ENCODE measurements at places on chromosomes 5 and 9.

DNA sequence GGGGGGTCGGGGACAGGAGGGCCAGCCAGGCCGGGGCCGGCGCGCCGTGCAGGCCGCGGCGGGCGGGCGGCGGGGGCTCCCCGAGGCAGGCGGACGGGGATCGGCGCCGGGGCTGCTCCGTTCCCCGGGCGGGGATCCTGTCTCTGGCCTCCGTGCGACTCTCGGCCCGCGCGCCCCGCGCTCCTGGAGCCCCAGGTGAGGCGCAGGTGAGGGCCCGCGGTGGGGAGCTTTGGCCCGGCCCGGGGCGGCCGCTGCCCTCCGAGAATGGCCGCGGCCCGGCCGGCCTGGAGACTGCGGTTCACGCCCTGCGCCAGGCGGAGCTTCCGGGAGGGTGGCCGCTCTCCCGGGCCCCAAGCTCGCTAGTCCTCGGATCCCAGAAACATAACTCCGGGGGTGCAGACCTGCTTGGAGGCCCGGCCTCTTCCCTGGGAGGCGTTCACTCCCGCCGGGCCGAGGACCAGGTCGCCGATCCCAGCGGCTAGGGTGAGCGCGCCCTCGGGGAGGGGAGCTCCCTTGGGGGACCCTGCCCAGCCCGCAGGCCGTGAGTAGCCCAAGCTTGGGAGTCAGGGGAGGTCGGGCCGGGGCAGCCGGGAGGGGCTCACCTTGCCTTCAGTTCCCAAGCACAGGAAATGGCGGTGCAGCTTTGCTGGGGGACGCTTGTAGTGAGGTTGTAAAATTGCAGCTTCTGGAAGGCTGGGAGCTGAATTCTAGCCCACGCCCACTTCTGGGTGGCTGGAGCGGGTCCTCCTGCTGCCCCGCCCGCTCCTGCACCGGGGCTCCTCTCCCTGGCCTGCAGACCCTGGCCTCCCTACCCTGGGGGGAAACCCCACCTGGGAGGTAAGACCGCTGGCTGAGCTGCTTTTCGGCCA is 723 bp downstream of the PPP1R26 start:
- peak; percentile 31 for DNase-seq

GRCh38 chr5:140094889-140095288 is 19.0 kb upstream of the PURA start:
- DNase-seq, result no peak

DNA sequence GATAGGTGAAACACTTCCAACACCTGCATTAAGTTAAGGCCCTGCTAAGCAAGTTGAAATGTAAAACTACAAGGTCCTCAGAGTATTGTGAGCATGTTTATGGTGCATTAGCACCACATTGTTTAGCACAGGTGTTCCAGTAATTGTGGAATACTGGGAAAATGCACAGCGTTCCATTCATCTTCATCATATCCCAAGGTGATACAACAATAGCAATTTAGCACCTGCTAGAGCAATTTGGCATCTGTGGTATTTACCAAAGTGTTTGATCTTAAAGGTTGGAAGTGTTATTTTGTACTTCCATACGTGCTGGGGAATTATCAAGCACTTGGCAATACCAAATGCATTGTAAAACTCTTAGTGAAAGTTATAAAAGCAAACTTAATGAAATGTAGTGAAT is 266.8 kb downstream of the CYLC2 start:
- no peak for DNase-seq

DNA sequence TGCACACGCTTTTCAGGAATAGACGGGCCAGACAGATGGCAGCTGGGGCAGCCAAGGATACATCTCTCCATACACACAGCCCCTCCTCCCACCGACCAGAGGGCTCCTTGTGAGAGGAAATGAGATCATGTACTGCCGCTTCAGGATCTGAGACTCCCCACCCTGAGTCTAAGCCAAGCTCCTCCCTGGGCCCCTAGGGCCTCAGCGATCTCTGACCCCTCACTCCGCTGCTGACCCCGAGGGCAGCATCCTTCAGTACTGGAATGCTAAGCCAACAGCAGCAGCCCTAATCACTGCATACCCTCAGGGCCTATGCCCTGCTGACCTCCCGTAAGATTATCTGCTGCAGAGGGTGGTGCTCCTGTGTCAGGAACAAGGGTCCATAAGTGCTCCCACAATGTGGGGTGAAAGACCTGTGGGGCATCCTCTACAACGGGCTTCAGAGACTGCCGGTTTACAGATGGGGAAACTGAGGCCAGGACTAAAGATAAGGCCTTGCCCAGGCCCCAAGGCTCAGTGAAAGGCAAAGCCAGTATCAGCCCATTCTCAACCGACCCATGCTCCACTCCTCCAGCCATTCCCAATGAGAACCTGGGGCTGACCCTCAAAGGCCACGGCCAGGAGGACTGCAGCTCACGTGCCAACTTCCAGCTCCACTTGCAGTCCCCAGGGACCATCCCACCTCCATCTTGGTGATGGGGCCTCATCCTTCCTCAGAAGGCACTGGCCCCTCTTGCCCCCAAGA is 37.5 kb downstream of the BICD2 start:
- DNase-seq, result peak; percentile 56

- no peak for DNase-seq
Observed at GRCh38 chr5:96470785-96471184, 37.7 kb upstream of the PCSK1 start.

DNA sequence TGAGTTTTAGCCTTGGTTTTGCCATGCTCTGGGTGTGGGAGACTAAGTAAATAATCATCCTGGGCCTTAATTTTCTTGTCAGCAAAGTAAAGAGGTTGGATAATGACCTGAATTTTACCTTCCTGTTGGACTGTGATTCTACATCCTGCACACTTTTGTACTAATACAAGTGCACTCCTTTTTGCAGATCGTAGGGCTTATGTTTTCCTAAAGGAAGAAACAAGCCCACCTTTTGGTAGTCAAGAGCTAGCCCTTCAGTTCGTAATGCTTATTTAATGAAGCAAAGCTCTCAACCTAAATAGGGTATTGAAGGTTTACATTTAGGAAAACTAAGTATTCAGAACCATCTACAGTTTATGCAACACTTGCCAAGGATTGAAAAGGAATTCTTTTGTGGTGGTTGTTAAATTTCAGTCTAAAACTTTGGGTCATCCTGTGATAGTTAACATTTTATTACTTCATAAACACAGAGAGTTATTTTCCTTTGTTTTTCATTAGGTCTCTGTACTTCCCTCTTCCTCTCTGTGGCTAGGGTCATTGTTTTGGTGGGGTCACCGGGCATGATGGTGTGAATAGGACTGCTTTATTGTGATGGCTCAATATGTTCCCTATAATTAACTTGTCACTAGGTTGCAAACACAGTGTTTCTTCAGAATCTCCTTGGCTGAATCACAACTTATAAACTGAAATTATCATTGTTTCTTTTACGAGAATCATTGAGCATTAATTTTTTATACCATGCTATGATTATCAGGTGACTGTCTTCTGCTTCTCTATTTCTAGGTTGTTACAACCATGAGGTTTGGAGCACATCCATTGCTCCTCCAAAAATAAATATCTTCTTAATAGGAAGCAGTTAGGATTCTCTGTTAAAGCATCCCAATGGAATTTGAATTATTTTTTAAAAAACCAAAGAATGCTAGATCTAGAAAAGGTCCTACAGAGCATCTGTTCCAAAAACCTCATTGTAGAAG is 28.5 kb downstream of the SPINK5 start:
- DNase-seq, result no peak

GRCh38 chr9:79895232-79895631 is 323.5 kb downstream of the TLE4 start:
- DNase-seq, result no peak

Measured in NCI-H2171 (cell line).